ENCODE measurements at places on chromosomes 1 and 21. TPM values are rescaled to one million over a fixed set of nuclear protein-coding genes. Genes with fewer than 3 reads are reported as not detected.

Gene IFI44L
- not detected for polyA plus RNA-seq

DNA sequence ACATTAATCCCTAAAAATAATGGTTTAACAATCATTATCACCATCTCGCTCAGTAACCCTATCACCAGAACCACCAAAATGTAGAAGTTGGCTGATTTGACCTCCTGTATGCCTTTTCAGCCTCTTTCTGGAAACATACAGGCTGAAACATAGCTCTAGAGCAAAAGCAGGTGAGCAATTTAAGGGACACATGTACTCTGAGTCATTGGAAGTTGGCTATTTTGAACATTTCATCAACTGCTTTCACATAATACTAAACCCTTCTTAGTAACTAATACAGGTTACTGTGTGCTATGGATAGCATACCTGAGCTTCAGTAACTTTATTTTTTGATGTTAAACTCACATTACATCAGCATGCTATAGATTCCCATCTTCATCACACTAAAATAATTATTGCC is 19.8 kb upstream of the DDAH1 start:
- no peaks in the 10 kb centered on the region for H3K27me3 ChIP-seq
- DNase-seq = no peak
- no peak overlapping the region for H3K27ac ChIP-seq
- H3K4me3 ChIP-seq = no peak overlapping the region
- H3K4me1 ChIP-seq = no peaks in the 10 kb centered on the region
- H3K36me3 ChIP-seq = no peaks in the 10 kb centered on the region

Gene GPR25
- not detected for polyA plus RNA-seq

- peaks cover 25% of the 10 kb centered on the region for H3K27me3 ChIP-seq
- DNase-seq = no peak
These were observed 2.4 kb upstream of the E2F2 start for GRCh38 chr1:23533246-23534023.

GRCh38 chr1:203663294-203663693 is 36.7 kb downstream of the ATP2B4 start:
- H3K27me3 ChIP-seq = no peaks in the 10 kb centered on the region
- H3K36me3 ChIP-seq = no peaks in the 10 kb centered on the region
- no peaks in the 10 kb centered on the region for H3K4me1 ChIP-seq
- no peak for DNase-seq

GRCh38 chr21:33493756-33494155 is 2.2 kb upstream of the DNAJC28 start:
- DNase-seq = no peak
- no peaks in the 10 kb centered on the region for H3K27me3 ChIP-seq
- H3K4me1 ChIP-seq = no peaks in the 10 kb centered on the region
- no peak overlapping the region for H3K27ac ChIP-seq
- no peak overlapping the region for H3K4me3 ChIP-seq

- no peaks in the 10 kb centered on the region for H3K27me3 ChIP-seq
- no peak overlapping the region for H3K4me3 ChIP-seq
- H3K36me3 ChIP-seq = no peaks in the 10 kb centered on the region
- no peaks in the 10 kb centered on the region for H3K4me1 ChIP-seq
These were observed 10.4 kb downstream of the ZBTB8A start for GRCh38 chr1:32549616-32550015.

DNA sequence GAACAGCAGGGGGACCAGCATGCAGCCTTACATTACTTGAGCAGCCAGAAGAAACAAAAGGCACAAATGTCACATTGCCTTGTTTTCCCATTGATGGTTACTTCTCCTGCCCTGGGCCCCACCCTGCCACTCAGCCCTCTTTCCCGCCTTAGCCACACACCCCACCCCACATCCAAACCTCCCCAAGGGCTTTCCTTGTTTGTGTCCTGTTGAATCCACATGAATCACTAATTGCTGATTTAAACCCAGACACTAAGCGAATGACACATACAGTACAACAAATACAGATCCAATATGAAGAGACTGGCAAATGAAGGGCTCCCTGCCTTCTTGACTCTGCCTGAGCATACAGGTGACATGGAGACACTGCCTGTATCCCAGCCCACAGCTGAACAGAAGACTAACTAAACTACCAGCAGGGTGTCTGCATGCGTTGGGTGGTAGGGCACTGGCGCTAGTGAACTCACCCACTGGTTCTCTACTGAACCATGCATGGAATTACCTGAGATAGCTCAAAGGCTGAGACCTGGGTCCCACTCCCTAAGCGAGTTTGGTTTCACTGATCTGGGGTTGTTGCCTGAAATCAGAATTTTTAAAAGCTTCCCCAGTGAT is 3.1 kb downstream of the IGSF3 start:
- peaks cover 17% of the 10 kb centered on the region for H3K4me1 ChIP-seq
- no peak overlapping the region for H3K4me3 ChIP-seq
- no peaks in the 10 kb centered on the region for H3K27me3 ChIP-seq
- no peaks in the 10 kb centered on the region for H3K36me3 ChIP-seq
- DNase-seq = no peak
- no peak overlapping the region for H3K27ac ChIP-seq

DNA sequence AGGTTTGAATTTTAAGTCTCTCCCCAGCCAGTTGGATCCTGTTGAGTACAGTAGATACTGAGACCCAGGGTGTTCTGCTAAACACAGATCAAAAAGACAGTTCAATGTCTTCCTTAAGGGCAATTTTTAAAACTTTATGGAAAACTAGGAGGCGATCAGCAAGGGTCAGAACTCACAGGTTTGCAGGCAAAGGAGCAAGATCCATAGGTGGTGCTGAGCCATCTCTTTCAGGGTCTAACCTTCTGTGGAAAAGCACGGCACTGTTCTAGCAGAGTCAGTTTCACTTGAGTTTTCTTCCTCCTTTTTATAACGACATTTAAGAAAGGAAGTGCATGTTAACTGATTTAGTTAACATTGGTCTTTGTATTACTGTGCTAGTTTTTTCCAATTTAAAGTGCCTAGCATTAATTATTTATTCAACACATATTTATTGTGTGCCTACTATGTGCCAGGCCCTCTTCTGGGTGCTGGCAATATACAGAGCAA is at the start of gene CD84:
TSS of gene CD84 (minus strand) at position 281 of the 486 bp plus-strand sequence. CDS start at position 222, 59 bp downstream.
- no peaks in the 10 kb centered on the region for H3K36me3 ChIP-seq
- H3K4me1 ChIP-seq = no peaks in the 10 kb centered on the region
- no peak for DNase-seq
- H3K27me3 ChIP-seq = no peaks in the 10 kb centered on the region
- H3K27ac ChIP-seq = no peak within 1 kb of the TSS

GRCh38 chr1:57725318-57725717 is 301.5 kb upstream of the DAB1 start:
- no peaks in the 10 kb centered on the region for H3K36me3 ChIP-seq
- peaks cover 3% of the 10 kb centered on the region for H3K4me1 ChIP-seq
- no peak for DNase-seq

- no peaks in the 10 kb centered on the region for H3K27me3 ChIP-seq
- no peak overlapping the region for H3K4me3 ChIP-seq
- no peaks in the 10 kb centered on the region for H3K4me1 ChIP-seq
- no peaks in the 10 kb centered on the region for H3K36me3 ChIP-seq
- DNase-seq = no peak
- no peak overlapping the region for H3K27ac ChIP-seq
These were observed 37.7 kb downstream of the SH3GLB1 start for GRCh38 chr1:86741947-86742572.

Gene EPHA8
- 8.4 TPM for polyA plus RNA-seq

DNA sequence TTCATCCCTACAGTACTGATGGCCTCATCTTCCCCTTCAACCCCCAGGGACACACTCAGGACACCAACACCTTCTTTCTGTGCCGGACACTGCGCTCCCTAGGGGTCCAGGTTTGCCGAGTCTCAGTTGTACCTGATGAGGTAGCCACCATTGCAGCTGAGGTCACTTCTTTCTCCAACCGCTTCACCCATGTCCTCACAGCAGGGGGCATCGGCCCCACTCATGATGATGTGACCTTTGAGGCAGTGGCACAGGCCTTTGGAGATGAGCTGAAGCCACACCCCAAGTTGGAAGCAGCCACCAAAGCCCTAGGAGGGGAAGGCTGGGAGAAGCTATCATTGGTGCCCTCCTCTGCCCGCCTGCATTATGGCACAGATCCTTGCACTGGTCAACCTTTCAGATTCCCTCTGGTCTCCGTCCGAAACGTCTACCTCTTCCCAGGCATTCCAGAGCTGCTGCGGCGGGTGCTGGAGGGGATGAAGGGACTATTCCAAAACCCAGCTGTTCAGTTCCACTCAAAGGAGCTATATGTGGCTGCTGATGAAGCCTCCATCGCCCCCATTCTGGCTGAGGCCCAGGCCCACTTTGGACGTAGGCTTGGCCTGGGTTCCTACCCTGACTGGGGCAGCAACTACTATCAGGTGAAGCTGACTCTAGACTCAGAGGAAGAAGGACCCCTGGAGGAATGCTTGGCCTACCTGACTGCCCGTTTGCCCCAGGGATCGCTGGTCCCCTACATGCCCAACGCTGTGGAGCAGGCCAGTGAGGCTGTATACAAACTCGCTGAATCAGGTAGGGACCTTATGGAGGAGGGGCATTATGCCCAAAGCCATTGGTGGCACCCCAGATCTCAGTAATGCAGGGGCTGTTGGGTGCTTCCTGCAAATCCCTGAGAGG is 5.1 kb upstream of the LENEP start:
- DNase-seq = no peak
- no peaks in the 10 kb centered on the region for H3K27me3 ChIP-seq
- peaks cover 33% of the 10 kb centered on the region for H3K36me3 ChIP-seq
- no peak overlapping the region for H3K27ac ChIP-seq
- H3K4me1 ChIP-seq = peaks cover 5% of the 10 kb centered on the region
- H3K4me3 ChIP-seq = no peak overlapping the region

Gene SRGAP2C
- polyA plus RNA-seq = 2.5 TPM

DNA sequence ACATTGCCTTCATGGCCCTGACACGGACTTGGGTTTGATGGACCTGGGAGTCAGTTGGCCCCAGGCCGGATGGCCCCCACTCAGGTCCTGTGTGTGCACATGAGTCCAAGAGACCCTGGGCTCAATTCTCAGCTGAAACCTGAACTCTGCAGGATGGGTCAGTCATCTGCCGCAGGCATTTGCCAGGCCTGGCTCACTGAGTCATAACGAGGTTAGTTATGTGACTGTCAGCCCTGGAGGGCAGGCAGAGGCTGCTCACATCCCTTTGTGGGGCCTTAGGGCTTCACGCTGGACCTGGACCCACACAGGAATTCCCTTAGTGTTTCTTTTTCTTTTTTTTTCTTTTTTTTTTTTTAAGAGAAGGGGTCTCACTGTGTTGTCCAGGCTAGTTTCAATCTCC is 46.5 kb downstream of the PSMG1 start:
- no peak overlapping the region for H3K27ac ChIP-seq
- DNase-seq = no peak
- no peaks in the 10 kb centered on the region for H3K4me1 ChIP-seq

DNA sequence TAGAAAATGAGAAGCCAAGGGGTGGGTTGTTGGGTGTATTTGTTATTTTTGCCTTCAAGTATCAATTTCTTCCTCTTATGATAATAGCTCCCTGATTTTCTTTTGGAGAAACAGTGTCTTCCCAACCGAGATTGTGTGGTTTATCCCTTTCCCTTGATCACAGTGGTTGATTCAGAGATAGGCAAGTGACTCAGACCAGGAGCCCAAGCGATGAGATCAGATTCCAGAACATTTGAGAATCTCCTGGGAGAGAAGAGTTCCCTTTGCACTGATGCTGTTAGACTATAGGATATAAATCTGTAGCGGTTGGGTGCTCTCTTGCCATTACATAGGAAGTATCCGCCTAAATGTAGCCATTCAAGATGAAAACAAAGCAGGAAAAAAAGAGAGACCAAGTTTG is 90.1 kb upstream of the WDR26 start:
- no peaks in the 10 kb centered on the region for H3K4me1 ChIP-seq
- no peak overlapping the region for H3K4me3 ChIP-seq
- DNase-seq = no peak
- no peaks in the 10 kb centered on the region for H3K36me3 ChIP-seq
- no peak overlapping the region for H3K27ac ChIP-seq

DNA sequence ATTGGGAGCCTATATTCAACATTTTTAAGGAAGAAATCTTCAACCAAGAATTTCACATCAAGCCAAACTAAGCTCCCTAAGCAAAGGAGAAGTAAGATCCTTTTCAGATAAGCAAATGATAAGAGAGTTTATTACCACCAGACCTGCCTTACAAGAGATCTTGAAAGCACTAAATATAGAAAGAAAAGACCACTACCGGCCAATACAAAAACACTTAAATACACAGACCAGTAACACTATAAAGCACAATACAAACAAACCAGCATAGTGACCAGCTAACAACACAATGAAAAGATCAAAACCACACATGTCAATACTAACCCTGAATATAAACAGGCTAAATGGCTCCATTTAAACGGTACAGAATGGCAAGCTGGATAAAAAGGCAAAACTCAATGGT is 165.4 kb downstream of the MRPL39 start:
- no peak for DNase-seq
- H3K27ac ChIP-seq = no peak overlapping the region
- no peak overlapping the region for H3K4me3 ChIP-seq
- no peaks in the 10 kb centered on the region for H3K4me1 ChIP-seq
- H3K27me3 ChIP-seq = no peaks in the 10 kb centered on the region

DNA sequence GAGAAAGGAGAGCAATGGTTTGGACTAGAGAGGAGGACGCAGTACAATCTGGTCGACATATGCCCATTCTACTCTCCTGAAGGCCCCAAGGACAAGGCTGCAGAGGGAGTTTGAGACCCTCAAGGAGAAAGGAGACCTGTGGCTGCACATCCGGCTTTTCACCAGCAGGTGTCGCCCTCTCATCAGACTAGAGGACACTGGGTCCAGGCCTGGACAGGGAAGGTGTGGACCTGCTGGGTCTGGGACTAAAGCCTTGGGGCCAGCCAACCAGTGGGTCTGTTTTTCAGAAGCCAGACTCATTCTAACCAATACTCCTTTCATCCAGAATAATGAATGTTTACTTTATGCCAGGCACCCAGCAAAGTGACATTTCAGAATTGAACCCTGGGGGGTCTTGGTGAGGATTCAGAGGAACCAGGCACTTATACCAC is 5.0 kb downstream of the SRARP start:
- H3K27ac ChIP-seq = no peak overlapping the region
- no peaks in the 10 kb centered on the region for H3K27me3 ChIP-seq
- H3K4me1 ChIP-seq = peaks cover 10% of the 10 kb centered on the region

DNA sequence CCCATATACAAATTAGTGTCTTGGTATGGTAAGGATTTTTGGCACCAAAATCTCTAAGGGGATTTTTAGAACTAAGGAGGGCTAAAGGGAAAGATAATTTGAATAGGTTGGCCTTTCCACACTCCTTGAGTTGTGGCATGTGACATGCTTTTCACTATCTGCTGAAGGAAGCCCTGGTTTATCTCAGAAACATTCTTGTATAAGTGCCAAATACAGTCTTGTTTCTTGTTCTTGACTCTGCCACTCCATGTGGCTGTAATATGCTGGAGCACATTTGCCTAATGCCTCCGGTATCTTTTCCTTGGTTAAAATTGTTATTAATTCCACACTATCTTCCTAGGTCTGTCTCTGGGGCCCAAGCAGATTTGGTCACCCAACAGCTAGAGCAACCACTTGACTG is 457.0 kb downstream of the USP25 start:
- no peak overlapping the region for H3K4me3 ChIP-seq
- no peaks in the 10 kb centered on the region for H3K4me1 ChIP-seq
- H3K27ac ChIP-seq = no peak overlapping the region
- no peak for DNase-seq

- no peak overlapping the region for H3K27ac ChIP-seq
- no peaks in the 10 kb centered on the region for H3K36me3 ChIP-seq
- no peaks in the 10 kb centered on the region for H3K27me3 ChIP-seq
- no peak for DNase-seq
- no peak overlapping the region for H3K4me3 ChIP-seq
These were observed 43.8 kb downstream of the FGGY start for GRCh38 chr1:59340411-59341307.
